Ascending aorta (tissue), 2 donors: ENCODE measurements at places on chromosomes 3 and 15.

- no peak for DNase-seq
Measured at GRCh38 chr15:78995921-78996893, 51.4 kb upstream of the CTSH start.

DNA sequence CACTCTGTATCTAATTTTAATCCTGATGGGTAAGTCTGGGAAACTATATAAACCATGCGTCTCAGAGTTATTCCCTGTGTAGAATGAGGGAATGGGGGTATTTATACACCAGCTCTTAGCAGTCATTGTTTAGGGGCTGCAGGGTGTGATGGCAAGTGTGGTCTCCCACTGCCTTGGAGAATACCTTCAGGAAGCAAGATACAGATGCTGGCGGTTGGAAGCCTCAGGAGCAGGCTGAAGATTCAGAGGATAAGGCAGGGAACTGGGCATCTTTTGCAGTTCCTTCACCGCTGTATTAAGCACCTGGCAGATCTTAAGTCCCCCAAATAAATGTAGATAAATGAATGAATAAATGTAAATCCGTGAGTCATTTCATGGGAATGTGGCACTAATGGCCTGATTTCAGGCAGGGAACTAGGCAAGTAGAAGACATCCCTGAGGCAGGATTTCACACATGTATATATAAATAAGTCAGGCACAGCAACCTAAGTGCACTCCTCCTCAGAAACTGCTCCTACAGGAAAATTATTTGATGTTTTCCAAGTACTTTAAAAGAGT is 209.2 kb upstream of the GADL1 start:
- DNase-seq, result no peak

- no peak for DNase-seq
Measured at GRCh38 chr3:170703121-170703588, 117.3 kb upstream of the SLC7A14 start.

- DNase-seq, result no peak
Measured at GRCh38 chr15:78049691-78050440, 27.6 kb downstream of the TBC1D2B start.

DNA sequence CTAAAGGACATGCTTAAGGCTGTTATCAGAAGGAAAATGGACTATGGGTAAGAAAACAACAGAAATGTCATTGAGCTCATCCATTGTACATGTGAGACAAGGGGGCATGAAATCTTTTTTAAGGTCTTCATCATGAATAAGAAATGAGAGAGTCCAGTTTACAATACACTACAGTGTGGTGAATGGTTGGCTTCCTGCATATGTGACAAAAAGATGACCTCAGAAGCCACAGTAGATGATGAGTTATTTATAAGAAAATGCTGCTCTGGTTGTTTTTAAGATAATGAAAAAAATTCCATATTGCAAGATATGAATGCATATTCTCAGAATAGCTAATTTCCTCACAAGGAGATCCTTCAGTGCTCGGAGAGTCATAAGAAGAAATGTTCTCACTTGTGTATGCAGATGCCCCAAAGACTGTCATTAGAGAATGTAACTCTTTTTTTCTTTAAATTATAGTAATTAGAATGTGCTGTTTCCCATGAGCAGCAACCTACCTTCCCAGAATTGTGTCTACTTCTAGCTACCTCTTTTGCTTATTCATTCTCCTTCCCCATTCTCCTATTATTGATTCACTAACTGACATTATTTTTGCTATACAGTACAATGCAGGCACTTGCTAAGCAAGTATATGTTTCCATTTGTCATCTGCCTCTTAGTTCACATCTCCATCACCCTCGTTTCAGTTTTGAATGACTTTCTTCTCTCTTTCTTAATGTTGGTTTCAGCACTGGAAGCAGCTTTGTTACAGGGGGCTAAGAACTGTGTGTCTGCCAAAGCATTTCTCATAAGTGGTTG is 152.0 kb upstream of the PEX5L start:
- DNase-seq, result no peak

GRCh38 chr3:169913323-169913722 is 2.0 kb downstream of the SAMD7 start:
- no peak for DNase-seq

- DNase-seq, result peak; percentile 79
Measured at GRCh38 chr3:194485881-194486539, 792 bp downstream of the ATP13A3 start.

- no peak for DNase-seq
Measured at GRCh38 chr15:77733579-77734300, 101.0 kb upstream of the LINGO1 start.

DNA sequence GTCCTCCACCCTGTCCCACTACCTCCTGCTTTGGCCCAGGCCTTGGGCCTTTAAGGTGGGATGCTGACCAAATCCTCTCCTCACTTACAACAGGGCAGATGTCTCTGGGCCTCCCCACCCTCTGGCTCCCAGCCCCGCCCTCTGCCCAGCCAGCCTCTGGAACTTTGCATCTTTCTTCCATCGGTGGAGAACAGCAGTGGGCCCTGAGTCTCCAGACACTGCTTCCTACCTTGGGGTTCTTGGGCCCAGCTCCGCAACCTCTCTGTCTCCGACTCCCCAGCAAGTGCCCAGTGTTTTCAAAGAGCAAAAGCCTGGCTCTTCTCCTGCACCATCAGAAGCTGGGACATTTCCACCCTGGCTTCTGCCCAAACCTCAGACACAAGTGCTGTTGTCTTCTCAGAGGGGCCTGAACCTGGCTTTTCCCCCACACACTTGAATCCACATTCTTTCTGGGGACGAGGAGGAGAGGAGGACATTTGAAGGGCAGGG is 33.1 kb downstream of the MRAS start:
- DNase-seq, result no peak

DNA sequence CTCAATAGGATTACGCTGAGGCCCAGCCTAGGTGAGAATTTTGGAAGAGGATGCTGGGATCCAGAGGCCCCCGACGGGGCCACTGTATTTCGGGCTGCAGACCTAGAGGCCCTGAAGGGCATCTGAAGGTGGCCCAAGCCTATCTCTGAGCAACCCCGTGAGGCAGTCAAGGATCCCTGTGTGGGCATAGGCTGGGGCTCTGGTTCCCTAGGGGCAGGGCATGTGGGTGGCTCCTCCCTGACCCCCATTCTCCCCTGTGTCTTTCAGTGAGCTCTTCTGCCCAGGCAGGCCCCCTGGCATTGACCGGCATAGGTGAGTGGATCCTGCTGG is 216.0 kb downstream of the SNRPN start:
- peak; percentile 38 for DNase-seq

GRCh38 chr15:74897300-74897701 is 7.5 kb downstream of the MPI start:
- no peak for DNase-seq

DNA sequence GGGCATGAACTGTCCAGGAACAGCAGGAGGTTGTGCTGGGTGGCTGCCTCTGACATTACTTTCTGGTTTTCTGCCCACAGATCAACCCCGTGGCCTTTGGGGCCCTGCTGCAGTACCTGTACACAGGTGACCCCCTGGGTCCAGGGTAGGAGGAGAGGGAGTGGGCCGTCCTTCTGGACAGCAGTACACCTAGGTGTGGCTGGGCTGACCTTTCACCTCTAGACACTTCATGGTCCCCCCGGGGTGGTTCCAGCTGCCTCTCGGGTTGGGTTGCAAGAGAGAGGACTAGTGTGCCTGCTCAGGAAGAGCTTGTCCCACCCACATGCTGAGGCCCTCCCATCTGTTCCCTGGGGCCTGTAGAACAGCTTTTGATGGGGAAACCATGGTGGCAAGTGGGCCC is 3.7 kb downstream of the ABTB1 start:
- DNase-seq, result no peak

DNA sequence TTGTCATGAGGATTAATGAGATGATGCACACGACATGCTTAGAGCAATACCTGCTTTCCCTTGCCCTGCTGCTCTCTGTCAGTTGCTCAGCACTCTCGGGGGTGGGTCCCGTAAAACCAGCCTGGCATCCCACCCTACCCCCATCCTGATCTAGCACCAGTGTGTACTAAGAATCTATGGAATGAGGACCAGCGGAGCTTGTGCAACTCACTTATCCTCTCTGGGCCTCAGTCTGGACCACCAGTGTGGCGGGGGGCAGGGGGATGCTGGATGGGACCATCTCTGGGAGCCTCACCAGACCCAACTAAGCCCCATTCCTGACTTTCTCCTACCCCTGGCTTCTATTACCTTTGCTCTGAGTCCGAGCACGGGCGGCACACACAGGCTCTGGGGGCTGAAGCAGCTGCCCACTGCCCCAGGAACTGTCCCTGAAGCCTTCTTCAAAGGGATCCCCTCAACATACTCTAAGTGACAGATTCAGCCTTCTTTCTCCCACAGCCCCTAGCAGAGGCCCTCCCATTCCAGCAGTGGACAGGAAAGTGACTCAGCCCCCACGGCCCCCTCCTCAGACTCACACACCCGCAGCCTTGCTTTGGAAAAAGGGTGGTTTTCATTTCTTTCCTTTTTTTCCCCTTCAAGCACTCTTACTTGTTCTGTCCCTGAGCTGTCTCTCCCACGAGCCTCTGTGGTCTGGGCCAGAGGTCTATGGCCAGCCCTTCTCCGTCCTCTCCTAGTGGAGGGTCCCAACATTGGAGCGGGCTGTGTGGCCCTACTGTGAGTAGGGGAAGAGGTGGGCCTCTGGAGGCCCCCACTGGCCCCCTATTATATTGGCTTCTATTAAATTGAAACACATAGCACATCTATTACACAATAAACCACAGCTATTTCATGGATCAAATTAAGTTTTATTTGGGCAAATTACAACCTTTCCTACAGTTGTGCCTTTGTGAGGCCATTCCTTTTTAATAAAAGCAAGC is 100.3 kb downstream of the SMAD6 start:
- DNase-seq, result peak; percentile 58

- DNase-seq, result no peak
Measured at GRCh38 chr3:46435081-46435726, 28.1 kb downstream of the CCRL2 start.

DNA sequence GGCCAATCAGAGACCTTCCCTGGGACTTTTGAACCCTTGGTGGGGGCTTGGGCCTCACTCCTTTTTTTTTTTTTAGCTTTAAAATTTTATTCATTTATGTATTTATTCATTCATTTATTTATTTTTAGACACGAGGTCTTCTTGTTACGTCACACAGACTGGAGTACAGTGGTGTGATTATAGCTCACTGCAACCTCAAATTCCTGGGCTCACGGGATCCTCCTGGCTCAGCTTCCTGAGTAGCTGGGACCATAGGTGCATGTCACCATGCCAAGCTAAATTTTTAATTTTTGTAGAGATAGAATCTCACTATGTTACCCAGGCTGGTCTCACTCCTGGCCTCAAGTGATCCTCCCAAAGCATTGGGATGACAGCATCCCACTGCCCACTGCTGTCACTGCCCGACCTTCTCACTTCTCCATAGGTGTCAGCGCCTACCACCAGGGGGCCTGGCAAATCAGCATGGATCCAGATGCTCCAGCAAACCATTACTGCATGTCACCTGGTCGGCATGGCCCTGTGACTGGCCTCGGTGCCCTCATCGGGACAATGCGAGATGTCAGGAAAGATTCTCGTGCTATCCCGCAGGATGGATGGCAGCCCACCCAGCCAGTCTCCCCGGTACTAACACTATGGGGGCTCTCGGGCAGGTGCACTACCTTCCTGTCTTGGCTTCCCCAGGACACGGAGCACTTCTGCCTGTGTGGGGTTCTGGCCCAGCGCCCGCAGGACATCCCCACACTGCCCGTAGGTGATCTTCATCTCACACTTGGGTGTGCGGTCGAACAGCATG is 3.0 kb downstream of the MYL3 start:
- DNase-seq, result peak; percentile 58

GRCh38 chr15:85383470-85384148 is 3.2 kb downstream of the AKAP13 start:
- DNase-seq, result no peak

DNA sequence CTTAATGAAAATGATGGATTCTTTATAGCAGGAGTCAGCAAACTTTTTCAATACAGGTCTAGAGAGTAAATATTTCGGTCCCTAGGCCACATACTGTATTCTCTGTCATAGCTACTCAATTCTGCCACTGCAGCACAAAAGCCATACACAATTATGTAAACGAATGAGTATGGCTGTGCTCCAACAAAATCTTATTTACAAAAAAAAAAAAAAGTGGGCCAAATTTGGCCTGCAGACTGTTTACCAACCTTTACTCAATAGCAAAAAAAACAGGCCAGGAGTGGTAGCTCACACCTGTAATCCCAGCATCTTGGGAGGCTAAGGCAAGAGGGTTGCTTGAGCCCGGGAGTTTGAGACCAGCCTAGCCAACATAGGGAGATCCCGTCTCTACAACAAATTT is 41.1 kb downstream of the TTBK2 start:
- DNase-seq, result no peak

DNA sequence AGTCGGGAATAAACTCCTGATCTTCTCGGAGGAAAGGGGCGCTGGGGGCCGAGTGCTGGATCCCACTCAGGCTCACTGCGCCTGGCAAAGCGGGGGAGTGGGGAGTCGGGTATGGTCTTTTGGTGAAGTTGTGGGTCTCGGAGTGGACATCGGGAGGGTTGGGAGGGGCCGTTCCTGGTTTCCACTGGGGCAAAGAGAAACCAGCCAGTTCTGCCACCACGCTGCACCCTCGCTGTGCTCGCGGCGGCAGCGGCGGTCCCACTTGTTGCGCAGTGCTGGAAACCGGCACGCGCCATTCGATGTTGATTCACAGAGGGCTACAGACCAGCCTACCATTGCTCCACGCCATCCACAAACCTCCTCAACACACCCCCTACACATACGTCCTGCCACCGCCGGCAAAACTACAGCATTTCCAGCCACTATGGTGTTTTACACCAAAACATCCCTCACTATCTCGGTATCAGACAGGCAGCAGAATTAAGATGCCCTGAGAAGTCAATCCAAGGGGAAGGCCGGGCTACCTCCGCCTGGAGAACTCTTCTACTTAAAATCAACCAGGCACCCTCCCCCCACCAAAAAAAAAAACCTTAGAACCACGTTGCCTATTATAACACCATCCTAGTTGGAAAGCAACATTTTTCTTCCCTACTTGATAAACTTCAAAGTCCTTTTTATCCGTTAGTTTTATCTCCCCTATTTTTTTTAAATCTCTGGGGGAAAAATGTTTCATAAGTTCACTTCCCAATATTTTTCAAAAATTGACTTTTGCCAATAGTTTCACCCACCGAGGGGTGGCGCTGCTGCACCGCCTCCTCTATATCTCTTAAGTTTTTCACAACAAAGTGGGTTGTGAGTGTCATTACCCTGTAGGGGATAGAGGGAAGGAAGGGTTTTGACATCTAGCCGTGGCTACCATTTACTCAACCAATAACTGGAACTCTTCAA is 3.6 kb downstream of the BCL6 start:
- peak; percentile 29 for DNase-seq

DNA sequence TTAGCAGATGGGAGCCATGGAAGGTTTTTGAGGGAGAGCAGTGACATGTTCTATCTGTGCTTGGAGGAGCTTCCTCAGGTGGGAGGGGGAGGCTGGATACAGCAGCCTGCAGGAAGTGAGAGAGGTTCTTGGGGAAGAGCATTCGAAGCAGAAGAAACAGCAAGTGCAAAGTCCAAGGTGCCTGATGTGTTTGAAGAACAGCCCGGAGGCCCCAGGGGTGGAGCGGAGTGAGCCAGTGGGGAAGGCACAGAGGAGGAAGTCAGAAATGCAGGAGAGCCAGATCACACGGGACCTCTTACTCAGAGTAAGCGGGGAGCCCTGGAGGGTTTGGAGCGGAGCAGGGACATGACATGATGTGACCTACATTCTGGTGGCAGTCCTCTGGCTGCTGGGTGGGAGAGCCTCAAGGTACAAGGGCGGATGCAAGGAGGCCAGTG is 10.8 kb downstream of the ITGA11 start:
- no peak for DNase-seq

GRCh38 chr3:169420429-169420828 is 243.1 kb downstream of the MECOM start:
- no peak for DNase-seq

GRCh38 chr3:79870313-79870620 is 102.5 kb upstream of the ROBO1 start:
- DNase-seq, result no peak

GRCh38 chr3:147937891-147938290 is 528.7 kb downstream of the ZIC1 start:
- no peak for DNase-seq
